MM.1S (cell line): ENCODE measurements at places on chromosomes 4 and X.

GRCh38 chr4:95118497-95118896 is 360.7 kb downstream of the BMPR1B start:
- no peak for DNase-seq

- DNase-seq = no peak
These were observed 17.4 kb upstream of the LNX1 start for GRCh38 chr4:53608649-53609048.

- no peak for DNase-seq
These were observed 51.4 kb upstream of the GABRA2 start for GRCh38 chr4:46441136-46441859.

DNA sequence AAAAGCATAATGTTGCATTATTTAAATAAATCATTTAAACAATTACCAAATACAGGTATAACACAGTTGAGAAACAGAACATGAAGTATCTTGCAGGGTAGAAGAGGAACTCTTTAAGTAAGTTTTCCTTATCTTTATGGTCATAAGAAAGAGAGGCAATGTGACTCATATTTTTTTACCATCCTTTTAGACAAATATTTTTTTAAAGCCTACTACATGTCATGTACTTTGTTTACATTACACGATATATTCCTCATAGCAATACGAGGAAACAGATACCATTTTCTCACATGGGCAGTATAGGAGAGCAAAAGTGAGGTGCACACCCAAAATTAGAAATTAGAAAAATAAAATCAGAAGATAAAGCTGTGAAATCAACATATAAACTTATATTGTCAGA is 49.3 kb upstream of the EPHA5 start:
- no peak for DNase-seq

GRCh38 chrX:34642849-34643248 is 14.2 kb downstream of the TMEM47 start:
- DNase-seq = no peak

- DNase-seq = peak; percentile 33
These were observed at the start of gene GLRA2 for GRCh38 chrX:14529290-14529989. TSS of gene GLRA2 (plus strand) at chrX:14529536. CDS start at chrX:14530058, 522 bp downstream.

GRCh38 chr4:163269869-163270268 is 62.5 kb downstream of the NPY1R start:
- no peak for DNase-seq

GRCh38 chrX:20205927-20206708 is 60.6 kb downstream of the RPS6KA3 start:
- DNase-seq = no peak

DNA sequence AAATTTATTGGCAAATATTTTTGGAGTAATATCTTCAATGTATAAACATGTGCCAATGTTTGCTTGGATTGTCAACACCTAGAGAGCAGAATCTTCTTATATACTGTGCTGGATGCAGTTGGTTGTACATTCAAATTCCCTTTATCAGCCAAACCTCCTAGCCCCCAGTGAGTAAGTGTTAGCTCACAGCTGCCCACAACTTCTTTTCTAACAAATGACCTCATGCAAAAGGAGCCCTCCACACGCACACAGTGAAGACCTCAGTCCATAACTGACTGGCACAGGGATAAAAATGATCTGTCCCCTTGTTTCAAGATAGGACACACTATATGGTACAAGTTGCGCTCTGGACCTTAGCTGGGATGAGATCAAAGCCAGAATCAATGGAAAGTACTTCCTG is 458.0 kb upstream of the NWD2 start:
- DNase-seq = no peak

DNA sequence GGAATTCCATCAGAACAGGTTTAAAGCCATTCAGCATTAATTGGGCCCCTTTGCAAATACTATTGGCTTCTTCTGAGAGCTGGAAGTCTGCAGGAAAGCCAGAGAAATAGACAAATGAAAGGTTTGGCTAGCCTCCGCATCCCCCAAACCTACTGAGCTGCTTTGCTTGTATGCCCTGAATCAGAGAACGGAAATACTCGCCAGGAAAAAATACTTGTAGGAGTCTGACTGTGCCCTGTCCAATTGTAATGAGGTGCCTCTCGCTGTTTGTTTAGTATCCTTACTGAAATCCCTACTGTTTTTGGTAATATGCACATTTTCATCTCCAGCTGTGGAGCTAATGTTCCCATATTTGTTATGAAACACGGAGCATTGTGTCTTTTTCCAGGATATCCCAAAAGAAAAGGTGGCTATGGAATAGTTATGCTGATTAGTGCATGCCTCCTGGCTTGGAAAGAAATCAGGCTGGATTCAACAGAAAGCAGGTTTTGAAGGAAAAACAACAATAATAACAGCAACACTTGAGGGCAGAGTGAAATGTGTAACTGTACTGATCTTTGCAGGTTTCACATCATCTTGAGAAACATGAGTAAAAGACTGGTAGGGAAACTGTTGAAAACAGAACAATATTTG is 50.7 kb upstream of the NLGN4X start:
- no peak for DNase-seq

DNA sequence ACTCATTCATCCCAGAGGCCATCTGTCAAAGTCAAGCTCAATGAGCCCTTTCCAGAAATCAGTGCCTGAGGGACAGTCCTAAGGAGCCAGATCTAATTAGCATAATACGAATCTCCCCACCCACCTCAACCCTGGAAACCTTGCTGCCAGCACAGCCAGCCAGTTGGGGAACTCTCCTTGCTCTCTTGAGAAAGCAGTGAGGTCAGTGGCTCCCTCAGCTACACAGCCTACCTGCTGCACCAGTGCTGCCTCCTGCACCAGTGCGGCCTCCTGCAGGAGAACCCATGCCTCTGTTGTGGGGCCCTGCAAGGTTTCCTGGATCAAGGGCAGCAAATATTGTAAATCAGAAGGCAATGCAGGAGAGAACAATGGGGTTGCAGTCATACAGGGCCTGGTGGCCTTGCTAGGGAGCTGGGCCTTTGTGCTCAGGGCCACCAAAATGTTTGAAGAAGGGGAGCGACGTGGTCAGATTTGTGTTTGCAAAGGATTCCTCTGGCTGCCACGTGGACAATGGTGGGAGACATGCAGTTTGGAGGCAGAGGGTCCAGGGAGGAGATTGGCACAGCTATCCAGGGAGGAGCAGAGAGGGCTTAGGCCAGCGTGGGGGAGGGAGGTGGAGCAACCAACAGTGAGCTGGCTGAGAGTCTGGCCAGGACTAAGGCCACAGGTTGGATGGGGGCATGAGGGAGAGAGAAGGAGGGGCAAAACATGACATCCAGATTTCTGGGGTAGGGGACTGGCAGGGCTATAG is 124.3 kb upstream of the MAMLD1 start:
- no peak for DNase-seq

DNA sequence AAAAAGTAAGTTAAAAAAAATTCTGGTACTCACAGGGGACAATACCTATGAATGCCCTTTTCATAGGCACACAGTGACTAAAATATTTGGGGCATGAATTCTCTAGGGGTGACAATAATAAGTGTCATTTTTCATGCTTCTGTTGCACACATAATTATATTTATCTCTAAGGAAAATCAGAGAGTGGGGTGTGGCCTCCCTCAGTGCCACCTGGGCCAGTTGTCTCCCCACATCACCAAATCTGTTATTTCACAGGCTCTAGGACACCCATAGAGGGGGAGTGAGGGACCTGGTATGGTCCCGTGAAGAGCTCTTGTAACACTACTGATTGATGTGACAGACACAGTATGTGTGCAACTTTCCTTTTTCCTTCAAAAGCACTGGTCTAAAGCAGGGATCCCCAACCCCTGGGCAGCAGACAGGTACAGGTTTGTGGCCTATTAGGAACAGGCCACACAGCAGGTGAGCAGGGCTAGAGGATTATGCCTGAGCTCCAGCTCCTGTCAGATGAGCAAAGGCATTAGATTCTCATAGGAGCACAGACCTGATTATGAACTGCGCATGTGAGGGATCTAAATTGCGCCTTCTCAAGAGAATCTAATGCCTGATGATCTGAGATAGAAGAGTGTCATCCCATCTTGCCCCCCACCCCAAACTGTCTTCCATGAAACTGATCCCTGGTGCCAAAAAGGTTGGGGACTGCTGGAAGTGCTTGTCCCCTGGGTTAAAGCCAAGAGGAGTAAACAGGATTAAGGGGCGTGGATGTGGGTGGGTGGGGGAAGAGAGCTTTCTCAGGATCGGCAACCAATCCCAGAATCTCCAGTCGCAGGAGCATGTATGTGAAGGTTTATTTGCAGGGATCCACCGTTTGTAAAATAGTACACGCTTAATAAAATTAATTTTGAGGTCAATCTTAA is 856 bp downstream of the SLC9B1 start:
- DNase-seq = no peak

GRCh38 chr4:137070614-137071013 is 461.7 kb downstream of the PCDH18 start:
- DNase-seq = no peak

GRCh38 chr4:73945674-73946449 is 36.0 kb downstream of the PF4 start:
- DNase-seq = no peak

GRCh38 chrX:57044245-57044644 is 48.9 kb upstream of the SPIN3 start:
- no peak for DNase-seq

- DNase-seq = no peak
These were observed 32.7 kb upstream of the NKRF start for GRCh38 chrX:119638725-119639471.

- DNase-seq = no peak
These were observed 632.3 kb downstream of the PDHA2 start for GRCh38 chr4:96471956-96472867.

DNA sequence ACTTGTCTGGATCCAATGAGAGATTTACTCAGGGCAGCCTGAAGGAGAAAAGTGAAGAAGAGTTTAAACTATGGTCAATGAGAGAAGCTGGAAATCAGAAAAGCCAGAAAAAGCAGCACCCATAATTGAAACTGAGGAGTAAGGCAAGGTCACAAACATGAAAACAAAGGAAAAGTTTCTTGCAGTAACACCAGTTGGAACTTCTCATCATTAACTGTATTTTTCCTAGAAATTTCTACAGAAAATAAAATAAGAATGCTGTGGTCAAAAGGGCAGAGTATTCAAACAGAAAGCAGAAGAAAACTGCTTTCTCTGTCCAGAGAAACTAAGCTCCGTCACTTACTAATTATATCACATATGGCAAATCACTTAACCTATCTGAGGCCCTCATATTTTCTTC is 102.2 kb downstream of the OR13H1 start:
- no peak for DNase-seq
